ENCODE measurements at places on chromosomes 1 and 21.

- no peak for DNase-seq
These were observed 15.7 kb upstream of the PKP1 start for GRCh38 chr1:201267481-201268229.

DNA sequence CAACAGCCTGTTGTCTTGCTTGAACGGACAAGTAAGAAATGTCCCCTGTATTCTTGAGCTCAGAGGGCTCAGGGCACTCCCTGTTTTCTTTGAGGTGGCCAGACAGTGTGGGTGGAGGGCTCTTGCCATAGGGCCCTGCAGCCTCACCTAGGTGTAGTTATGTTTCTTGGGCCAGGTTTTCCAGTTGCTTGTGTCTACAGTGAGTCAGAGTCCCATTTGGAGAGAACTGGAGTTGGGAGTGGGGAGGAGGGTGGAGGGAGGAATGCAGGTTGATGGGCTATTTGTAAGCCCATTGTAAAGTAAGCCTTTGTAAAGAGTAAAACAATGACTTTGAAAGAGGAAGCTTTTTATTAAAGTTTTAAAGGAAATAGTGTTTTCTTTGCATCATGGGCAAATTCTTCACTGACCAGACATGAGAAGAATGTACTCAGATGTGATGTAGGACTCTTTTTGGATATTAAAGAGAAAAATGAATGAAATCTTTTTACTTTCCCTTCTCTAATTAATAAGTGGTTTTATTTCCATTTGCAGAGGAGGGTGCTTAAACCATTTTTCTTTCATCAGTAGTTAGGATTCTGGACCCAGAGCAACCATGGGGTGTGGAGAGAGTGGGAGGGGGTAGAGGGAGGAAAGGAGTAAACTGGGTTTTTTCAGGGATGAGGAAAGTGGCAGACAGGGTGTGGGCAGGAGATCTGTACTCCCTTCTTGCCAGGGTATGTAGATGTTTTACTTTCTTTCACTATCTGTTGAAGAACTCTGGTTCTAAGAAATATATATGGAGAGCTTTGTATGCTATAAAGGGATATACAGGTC is 45.1 kb upstream of the MACF1 start:
- DNase-seq: no peak

GRCh38 chr1:7971024-7971423 is 9.5 kb downstream of the PARK7 start:
- no peak for DNase-seq

DNA sequence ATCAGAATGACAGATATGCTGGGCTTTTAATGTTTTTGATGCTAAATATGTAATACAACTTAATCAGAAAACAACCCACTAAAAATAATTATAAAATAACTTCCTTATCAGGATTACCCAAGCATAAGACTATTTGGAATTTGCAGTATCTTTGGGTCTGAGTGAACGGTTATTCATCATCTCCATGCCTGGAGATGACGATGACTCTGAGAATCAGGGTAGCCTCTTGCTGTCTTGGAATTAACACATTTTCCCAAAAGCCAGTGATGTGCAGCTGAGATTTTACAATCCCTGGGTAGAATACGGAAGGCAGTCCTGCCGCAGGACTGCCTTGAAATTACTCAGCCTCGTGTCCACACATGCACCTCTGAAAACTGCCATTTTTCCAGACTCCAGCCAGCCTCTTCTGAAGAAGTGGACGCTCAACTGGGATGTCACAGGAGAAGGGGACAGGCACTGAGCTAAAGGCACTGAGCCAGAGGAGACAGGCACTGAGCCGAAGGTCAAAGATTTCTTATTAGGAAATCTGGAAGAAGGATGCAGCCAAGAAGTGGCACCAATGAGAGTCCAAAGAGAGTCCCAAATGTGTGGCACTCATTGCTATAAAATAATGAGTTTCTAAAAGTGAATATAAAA is 85.5 kb downstream of the PGBD5 start:
- no peak for DNase-seq

- DNase-seq: no peak
These were observed 1.2 kb upstream of the INAVA start for GRCh38 chr1:200893411-200893901.

GRCh38 chr1:215071078-215071477 is 11.5 kb upstream of the KCNK2 start:
- no peak for DNase-seq

DNA sequence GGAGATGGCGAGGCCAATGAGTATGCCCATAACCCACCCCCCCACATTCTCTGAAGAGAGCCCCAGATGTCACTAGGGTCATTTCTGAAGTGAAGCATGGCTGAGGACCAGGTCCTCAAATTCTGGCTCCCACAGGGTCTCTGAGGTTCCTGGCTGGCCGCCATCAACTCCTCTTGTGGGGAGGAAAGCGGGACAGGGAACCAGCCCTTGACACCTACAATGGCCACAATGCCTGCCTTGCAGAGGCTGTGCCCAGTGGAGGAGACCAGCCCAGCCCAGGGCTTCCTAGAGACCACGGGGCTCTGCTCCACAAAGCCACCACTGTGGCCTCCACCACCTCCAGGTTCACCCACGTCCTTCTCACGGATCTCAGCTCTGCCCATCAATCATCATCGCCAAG is 120.1 kb upstream of the ARHGEF16 start:
- DNase-seq: no peak

Data from stimulated activated naive CD4-positive, alpha-beta T cell (primary cell).